Stromal cell of bone marrow (primary cell): ENCODE measurements at places on chromosomes 4 and X.

GRCh38 chr4:88138561-88138960 is 19.9 kb downstream of the ABCG2 start:
- peak; percentile 43 for DNase-seq

DNA sequence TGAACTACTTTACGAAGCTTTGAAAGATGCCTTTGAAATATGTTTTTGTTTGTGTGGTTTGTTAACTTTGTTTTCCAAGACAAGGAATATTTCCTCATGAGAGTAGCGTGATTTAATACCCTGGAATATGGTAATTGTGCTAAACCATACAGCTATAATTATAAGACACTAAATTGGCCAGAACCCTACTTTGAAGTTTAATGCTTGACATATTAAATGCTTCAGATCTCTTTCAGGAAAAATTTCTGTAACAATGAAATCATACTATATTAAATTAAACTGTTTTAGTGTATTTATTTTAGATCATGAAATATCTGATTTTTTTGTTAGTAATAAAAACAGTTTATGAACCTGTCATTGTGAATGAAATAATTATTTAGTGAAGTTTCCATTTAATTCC is 63.5 kb downstream of the DCLK2 start:
- no peak for DNase-seq

DNA sequence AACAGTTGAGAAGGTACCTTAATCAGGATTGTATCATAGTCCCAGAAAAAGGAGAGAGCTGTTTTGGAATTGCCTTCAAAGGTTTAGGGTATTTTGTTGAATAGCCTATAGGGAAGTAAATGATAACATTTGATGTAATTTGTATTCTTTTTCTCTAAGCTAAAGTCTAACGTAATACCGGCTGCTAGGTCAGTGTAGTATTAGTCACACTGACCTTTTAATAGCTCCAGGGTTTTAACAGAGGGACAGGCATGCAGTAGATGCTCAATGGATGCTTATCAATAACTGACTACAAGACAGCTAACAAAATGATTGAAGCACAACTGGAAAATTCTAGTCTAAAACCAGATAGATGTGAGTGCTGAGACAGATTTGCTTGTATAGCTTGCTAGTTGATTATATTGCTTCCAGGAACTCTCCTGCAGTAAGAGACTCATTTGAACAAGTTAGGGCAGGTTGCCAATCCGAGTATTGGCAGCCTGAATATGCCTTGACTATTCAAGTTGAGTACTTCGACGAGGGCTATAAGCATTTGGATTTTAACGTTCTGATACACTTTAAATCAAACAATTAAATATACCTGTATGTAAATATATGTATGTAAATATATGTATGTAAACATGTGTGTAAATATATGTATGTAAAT is 16.5 kb upstream of the PNPLA4 start:
- DNase-seq, result no peak

DNA sequence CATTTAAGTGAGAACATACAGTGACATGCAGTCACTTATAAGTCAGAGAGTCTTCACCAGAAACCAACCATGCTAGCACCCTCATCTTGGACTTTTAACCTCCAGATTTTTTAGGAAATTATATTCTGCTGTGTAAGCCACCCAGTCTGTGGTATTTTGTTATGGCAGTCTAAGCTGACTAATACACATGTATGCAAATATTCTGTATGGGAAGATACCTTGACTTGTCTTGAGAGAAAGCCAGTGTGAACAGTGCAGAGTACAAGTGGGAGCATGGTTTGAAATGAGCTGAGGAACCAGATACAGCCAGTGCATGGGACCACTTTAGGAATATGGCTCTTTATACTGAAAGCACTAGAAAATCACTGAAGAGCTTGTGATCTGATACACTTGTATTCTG is 110.4 kb upstream of the MAP9 start:
- DNase-seq, result no peak

DNA sequence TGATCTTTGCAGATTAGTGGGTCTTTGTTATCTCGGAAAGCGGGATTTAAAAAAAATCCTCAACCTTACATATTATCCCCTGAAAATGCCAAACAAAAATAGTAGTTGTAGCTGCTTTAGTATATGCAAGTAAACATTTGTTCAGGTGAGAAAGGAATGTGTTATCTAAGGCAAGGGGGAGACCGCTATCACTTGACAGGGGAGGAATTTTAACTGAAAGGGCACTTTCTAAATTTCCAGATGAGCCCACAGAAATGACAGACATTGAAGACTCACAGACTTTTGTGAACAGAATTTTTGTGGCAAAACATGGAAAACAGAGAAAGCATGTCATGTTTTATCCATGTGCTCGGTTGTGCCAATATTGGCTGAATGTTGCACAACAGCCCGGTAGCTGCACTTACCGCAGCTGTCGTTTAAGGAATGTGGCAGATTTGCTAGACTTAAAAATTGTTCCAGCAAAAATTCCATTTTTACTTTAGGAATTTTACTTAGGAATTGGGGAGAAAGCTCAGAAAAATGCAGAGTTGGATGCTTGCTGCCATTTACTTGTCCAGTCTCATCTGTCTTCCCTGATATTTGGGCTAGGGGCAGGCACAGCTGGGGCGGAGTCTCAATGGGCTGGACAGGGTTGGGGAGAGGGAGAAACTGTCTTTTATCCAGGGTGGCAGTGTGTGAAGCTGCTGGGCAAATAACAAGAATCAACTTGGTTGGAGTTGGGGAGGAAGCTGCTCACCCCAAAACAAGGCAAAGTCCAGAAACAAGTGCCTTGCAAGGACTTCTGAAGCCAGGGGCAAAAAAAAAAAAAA is 94.6 kb upstream of the RPS6KA3 start:
- no peak for DNase-seq

DNA sequence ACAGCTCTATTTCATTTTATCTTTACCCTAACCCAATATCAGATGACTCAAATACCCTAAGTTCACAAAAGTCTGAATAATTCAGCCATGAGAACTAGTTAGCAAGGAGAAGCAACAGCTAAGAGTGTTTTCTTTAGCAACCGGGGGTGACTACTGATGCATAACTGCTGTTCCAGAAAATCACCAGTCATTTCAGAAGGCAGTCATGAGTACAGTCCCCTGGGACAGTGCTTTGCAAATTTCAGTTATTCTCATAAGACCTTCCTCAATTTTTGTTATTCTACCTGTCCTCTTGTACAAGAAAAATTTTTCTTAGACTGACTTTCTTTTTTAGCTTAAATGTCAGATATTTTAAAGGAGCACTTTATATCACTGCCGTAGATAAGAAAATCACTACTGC is 16.4 kb downstream of the BANK1 start:
- peak; percentile 85 for DNase-seq

DNA sequence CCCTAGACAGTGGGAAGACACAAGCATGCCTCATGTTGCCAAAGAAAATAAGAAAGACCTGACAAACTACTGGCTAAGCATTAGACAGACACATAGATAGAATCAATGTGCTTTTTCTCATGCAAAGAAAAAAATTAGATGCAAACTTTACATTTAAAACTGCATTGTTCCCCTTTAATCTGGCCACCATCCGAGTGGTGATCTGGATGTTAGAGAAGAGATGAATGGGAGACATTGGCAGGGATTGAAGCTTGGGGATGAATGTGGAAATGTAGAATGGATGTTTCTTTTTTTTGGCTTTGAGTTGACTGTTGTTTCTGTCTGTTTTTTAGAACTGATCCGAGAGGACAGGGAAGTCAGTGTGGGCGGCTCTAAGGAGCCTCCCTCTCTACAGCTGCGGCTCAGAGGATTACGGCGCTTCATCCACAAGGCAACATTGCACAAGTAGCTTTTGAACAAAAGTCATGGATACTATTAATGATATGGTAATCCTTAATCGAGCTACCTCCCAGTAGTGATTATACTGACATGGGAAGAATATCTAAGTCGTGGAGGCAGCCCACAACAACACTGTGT is 53.0 kb downstream of the HELT start:
- DNase-seq, result no peak
